ENCODE measurements at places on chromosomes 11 and 22.

GRCh38 chr11:47483457-47483856, 34.5 kb upstream of the RAPSN start:
- DNase-seq: no peak

DNA sequence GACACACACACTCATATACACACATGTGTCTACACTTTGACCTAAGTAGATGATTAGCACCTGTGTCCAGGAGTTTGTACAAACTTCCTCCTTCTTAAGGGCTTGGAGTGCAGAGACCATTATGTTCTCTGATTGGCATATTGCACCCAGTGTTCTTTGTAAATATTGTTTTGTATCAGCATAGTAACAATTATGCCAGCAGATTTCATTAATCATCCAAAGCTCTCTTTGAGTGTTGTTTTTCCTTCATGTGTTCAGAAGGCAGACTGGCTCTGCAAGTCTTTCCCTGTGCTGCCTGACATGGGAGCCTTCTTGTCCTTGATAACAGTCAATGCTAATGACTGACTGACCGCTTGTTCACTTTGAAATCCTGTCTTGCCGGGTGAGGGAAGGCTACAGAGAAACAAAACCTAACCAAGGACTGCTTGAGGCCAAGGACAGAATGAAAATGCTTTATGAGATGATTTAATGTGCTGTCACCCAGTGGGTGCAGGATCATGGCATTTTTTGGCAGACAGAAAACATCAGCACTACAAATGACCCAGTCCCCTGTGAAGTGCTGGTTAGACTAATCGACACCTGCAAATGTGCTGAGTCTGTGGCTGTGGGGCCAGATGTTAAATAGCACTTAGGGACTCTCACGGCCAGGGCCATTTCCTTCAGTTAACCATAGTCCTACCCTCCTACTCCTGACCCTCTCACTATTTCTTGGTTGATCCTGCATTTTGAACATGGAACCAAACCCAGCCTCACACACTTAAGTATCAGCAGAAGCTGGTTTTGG, 6.6 kb upstream of the BARX2 start:
- DNase-seq: no peak

DNA sequence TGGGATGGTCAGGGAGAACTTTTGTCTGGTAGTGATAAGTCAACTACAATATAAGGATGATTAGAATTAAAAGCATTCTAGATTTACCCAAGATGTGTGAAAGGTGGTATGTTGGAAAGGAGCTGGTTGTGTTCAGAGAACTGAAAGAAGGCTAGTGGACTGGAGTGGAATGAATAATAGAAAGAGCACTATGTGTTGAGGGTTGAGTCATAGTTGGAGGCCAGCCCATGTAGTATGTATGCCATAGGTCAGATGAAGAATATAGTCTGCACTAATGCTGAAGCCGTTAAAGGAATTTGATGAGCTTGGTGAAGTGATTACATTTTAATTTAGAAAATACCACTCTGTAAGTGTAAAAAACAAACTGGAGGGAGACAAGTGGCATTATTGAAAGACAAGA, 514.1 kb downstream of the CNTN5 start:
- DNase-seq: no peak

DNA sequence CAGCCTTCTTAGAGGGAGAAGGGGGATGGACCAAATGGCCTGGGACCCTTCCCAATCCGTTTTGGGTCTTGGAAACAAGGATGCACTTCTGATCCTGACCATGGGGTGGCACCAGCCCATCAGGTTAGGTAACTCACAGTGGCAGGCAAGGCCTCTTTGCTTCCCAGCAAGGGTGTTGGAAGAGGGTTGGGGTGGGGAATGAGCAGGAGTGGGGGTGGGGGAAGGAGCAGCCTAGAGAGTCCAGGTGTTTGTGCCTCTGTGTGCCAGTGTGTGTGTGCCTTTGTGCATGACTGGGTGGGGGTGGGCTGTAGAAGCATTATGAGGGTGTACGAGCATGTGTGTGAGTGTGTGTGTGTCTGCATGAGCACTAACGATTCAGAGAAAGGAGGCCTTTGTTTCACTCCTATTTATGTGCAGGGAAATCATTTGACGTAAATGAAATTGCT, 213.1 kb downstream of the INSC start:
- DNase-seq: peak; percentile 76

GRCh38 chr11:64100360-64100759, 64.6 kb downstream of the FLRT1 start:
- DNase-seq: no peak

GRCh38 chr11:117711331-117711730, 85.7 kb downstream of the DSCAML1 start:
- DNase-seq: no peak

DNA sequence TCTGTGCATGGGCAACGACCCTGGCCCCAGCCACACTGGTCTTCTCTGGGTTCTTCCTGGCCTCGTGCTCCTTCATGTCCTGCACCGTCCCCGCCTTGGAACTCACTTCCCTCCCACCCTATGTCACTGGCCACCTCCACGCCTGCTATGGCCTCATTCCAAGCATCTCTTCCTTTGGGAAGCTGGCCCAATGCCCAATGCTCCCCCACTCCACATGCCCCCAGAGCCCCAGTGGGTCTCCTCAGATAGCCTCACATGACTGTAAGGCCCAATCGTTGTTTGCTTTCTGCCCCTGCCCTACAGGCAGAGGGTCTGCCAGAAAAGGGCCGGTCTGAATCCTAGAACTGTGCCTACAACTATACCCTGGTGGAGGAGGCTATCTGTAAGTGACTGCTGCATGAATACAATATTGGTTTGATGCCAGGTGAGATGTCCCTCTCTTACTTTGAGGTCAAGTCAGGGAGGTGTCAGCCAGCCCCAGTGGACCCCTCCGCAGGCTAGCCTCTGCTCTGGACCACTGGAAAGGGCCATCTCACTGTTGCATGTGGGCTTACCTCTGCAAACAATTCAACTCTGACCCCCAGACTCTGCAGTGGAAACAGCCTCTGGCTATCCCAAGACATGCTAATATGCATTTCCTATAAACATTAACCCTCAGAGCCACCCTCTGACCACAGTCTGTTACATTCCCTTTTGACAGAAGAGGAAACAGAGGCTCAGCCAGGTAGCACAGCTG, 2.1 kb upstream of the GNAZ start:
- no peak for DNase-seq

GRCh38 chr11:61453695-61454094, 23.8 kb downstream of the SDHAF2 start:
- DNase-seq: no peak

DNA sequence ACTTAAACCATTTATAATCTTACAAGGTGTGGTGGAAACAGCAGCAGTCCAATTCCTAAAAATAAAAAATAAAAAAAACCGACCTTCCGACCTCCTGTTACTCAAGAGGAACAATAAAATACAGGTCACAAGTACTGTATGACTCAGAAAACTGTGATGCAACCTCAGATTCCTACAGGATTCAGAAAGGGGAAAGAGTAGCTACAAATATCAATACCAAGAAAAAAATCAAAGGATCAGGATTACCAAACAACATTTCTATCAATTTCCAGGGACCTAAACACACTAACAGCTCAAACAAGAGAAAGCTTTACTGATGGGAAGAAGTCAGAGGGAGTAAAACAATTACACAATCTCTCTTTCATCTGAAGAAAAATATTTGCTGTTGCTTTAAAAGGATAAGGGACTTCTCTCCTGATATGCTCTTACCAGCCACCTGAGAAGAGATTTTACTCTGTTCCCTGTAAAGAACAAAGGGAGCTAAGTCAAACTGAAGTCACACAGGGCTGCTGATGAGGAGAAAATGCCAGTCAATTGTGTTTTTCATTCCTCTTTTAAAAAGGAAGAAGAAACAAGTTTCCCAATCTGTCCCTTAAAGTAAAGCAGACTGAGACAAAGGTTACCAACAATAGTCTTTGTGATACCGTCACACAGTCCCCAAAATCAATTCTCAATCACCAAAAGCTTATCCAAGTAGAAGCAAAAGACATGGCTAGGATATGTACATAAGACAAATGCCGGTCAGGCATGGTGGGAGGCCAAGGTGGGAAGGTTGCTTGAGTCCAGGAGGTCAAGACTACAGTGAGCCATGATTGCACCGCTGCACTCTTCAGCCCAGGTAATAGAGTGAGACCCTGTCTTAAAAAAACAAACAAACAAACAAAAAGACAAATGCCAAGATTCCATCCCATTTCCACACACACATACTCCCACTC, 39.3 kb downstream of the AMBRA1 start:
- no peak for DNase-seq

- DNase-seq: no peak
These were observed 7.0 kb downstream of the DERL3 start for GRCh38 chr22:23831781-23832180.

GRCh38 chr11:57560146-57560545, 7.3 kb downstream of the UBE2L6 start:
- DNase-seq: no peak

GRCh38 chr22:40813912-40814315, 5.2 kb downstream of the SLC25A17 start:
- no peak for DNase-seq

DNA sequence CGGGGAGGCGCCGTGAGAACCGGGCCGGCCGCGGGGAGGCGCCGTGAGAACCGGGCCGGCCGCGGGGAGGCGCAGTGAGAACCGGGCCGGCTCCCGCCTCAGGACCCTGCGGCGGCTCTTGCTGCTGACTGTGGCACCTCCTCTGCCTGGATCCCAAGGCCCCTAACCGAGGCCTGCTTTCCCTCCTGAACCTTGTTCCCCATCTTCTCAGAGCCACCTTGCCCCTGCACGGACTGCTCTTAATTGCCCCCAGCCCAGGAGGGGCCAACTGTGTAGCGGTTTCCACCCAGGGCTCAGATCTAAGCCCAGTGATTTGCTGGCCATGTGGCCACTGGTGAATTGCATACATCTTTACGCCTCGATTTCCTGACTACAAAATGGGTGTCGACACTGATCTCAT, 112.2 kb upstream of the B3GAT1 start:
- no peak for DNase-seq

All from brain (organoid and tissue), 16 donors.